ENCODE measurements at places on chromosomes 12 and 14.

GRCh38 chr12:16221776-16222175 is 55.7 kb downstream of the SLC15A5 start:
- DNase-seq = no peak

- DNase-seq = peak; percentile 64
These were observed 39.9 kb downstream of the DNAI7 start for GRCh38 chr12:25155022-25155576.

DNA sequence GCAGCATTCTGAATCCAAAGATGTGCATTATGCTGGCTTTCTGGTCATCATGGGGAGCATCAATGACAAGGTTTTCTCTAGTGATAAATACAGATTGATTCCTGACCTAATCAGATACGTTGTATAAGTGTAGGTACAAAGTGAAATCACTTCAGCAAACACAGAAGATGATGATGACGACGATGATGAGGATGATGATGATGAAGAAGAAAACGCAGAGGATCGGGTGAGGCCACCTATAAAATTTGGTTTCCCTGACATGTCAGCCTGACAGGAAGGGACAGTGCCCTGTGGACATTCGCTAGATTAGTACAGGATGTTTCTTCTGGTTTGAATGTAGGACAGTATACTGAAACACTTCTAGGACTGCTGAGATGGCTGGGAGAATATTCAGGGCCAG is 20.2 kb downstream of the RNF34 start:
- no peak for DNase-seq

- DNase-seq = no peak
These were observed 1.0 kb downstream of the ORMDL2 start for GRCh38 chr12:55818886-55819285.

GRCh38 chr14:50601394-50601793 is 41.4 kb downstream of the ATL1 start:
- no peak for DNase-seq

DNA sequence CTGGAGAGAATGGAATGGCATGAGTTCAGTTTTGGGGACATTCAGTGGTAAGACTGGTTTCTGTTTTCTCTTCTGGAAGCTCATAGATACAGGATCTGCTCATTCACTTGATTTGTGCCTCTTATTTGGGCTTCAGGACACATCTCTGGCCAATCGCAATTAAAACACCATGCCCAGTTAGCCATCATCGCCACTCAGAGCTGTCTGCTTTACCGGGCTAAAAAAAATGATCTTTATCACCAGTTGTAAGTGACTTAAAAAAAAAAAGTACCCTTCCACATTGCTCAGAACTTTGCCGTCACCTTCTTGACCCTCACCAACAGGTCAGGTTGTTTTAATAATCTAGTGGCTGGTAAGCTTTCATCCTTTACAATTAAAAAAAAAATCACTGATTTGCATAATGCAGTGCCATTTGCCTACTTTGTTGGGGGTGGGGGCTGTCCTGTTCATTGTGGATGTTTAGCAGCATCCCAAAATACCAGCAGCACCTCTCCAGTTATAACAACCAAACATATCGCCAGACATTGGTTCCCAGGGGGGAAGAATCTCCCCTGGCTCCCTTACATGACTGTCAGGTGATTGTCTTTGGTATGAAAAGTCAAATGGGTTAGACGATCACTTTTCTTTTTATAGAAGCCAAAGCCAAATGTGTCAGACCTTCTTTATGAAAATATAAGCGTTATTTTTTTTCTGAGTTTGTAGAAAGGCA is 150.1 kb downstream of the PRKCH start:
- no peak for DNase-seq

DNA sequence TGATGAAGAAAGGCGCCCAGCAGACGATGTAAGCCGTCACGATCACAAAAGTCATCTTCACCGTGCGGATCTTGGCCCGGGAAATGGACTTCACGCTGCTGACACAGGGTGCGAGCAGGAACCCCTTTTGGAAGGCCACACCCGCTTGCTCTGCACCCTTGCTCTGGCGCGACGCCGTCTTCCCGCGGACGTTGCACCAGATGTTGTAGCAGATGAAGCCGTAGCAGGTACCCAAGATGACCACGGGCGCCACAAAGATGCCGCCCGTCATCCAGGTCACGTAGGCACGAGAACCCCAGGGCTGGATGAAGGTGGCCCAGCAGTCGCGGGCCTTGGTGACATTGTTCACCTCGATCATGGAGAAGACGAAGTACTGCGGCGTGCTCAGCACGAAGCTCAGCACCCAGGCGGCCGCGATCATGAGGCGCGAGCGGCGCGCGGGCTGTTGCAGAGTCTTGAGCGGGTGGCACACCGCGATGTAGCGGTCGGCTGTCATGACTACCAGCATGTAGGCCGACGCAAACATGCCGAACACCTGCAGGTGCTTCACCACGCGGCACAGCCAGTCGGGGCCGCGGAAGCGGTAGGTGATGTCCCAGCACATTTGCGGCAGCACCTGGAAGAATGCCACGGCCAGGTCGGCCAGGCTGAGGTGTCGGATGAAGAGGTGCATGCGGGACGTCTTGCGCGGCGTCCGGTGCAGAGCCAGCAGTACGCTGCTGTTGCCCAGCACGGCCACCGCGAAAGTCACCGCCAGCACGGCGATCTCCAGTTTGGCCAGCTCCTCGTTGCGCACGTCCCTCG is 890 bp downstream of the AVPR1A start:
- no peak for DNase-seq

DNA sequence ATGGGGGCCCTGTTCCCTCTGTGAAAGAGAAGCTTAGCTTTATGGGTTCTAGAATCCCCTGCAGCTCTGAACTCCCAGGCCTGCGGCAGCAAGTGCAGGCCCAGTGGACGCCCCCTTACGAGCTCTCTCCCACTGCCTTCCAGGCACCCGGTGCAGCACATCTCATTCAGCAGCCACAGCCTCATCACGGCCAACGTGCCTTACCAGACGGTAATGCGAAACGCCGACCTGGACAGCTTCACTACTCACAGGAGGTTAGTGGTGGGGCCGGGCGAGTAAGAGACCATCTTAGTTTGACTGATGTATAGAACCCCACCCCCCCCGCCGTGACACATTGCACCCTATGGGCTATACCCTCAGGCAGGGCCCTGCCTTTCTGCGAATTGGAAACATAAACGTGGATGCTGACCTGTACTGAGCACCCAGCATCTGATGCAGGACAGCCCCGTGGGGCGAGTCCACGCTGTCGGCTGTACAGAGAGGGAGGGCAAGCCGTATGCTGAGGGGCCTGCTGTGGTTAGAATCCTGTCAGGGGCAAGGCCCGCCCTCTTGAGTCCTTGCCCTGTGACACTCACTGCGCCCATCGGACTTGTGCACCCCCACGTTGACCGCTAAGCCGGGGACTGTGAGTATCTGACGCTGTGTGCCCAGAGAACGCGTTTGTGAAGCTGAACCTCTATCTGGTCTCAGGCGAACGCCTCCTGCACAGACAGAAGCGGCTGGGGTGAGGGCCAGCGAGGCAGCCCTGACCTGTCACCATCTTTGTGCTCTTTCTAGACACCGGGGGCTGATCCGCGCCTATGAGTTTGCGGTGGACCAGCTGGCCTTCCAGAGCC is 71.7 kb downstream of the TESC start:
- no peak for DNase-seq

GRCh38 chr12:8648576-8649205 is 13.9 kb downstream of the MFAP5 start:
- DNase-seq = no peak

GRCh38 chr12:122072031-122072970 is 6.3 kb upstream of the MLXIP start:
- DNase-seq = peak; percentile 95

GRCh38 chr12:49017891-49018260 is 700 bp downstream of the PRKAG1 start:
- DNase-seq = no peak

- no peak for DNase-seq
These were observed 4.9 kb downstream of the SVOP start for GRCh38 chr12:109016016-109016415.

GRCh38 chr12:75207338-75208083 is 2.1 kb downstream of the KCNC2 start:
- no peak for DNase-seq

DNA sequence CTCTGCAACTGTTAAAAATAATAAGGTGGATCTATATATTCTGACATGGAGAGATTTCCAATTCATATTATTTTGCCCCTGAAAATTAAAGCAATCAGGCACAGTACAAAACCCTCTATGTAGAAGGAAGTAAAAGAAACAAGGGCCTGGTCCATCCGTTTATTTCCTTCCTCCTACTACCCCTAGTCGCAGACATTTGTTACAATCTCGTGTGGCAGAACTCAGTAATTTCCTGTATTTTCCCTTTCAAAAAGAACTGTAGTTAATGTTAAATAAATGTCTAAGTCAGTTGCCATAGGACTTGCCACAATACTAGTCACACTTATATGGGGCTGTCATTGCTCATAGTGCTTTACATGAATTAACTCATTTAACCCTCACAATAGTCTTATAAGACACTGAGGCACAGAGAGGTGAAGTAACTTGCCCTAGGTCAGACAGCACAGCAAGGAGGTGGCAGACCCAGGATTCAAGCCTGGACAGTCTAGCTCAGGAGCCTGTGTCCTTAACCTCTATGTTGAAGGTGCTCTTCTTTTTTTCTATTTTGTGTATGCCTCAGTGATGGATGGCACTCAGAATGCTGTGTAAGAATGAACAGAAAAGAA is 24.2 kb downstream of the NINJ2 start:
- DNase-seq = no peak

GRCh38 chr12:82774666-82775065 is 88.0 kb downstream of the TMTC2 start:
- DNase-seq = no peak

GRCh38 chr12:53726341-53726740 is 911 bp downstream of the CALCOCO1 start:
- DNase-seq = no peak

DNA sequence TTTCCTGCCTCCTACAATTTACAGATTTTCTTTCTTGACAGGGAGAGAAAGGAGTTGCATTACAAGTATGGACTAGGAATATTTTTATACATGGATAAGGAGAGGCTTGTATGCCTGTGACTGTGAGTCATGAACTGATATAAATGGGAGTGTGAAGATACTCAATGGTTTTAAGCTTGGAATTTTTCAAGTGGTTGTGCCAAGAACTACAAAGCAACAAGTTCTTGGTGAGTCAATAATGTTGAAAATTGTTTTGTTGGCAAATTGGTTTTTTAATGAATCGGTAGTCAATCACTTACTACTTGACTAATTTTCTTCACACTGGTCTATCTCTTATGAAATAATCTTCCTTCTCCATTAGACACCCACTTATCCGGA is 58.9 kb upstream of the HMGA2 start:
- DNase-seq = peak; percentile 64

DNA sequence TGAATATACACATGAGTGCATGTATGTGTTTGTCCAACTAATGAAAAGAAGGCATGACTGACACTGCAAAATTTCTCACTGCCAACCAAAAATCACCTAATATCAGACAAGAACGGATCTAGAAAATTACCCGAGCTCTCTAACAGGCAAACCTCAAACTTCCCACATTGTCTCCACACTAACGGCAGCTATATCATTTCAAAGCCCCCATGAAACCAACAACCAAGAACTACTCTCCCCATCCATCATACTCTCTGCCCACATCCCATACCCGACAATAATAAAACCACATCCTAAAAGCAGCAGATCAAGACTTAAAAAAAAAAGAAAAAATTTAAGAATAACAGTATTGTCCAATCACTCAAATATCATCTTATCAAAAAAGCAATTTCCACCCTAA is 227.1 kb downstream of the CEP128 start:
- no peak for DNase-seq

DNA sequence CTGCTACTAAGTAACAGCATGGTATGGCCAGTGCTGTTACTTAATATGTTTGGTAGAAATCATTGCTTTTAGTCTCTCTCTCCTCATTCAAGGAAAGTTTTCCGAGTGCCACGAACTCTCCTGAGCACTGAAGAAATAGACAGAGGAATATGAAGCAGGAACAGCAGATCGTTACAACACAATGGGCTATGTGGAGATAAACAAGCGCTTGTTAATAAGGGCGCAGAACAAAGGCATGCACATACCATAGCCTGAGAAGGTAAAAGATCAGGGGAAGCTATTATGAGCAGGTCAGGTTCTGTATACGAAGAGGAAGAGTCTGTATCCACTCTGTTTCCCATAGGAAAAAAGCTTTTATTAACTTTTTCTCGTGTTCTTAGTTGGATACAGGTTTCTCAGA is 156.2 kb upstream of the CPNE8 start:
- no peak for DNase-seq

DNA sequence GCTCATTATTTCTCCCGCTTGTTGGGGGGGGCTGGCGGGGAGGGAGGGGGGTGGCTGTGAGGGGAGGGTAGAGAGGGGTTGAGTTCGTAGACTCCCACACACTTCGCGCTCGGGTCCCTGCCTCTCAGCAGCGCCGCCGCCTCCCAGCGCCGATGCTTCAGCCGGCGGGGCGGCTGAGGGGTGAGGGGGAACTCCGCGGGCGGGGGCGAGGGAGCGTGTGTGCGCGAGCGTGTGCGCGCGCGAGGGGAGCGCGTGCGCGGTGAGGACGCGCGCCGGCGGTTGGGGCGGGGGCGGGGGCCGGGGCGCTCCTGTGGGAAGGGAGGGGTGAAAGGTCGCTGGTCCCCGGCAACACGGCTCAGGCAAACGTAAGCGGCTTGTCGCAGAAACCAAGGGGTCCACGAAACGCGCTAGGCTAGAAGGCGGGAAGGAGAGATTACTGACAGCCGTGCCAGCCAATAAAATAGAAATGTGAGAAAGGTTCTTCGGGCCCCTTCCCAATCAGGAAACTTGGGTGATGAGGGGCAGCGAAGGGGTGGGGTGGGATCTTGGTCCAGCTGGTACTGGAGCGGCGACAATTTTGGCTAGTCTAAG is 343 bp upstream of the NOVA1 start:
- DNase-seq = peak; percentile 90

DNA sequence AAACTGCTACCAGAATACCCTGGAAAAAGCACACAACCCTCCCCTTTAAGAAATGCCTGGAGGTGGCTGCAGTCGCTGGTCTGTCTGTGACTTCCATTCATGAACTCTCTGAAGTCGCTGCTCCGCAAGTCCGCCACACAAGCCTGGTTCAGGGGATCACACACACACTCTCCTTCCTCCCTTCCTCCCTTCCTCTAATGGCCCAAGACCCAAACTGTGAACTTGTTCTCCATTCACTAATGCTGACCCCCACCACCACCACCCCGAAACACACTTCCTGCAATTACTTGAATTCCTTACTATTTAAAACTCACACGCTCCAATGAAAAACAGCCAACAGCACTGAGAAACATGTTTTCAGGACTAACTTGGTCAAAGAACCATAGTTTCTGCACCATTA is 1.0 kb upstream of the LMO3 start:
- no peak for DNase-seq

GRCh38 chr14:90402016-90402415 is 5.2 kb downstream of the CALM1 start:
- DNase-seq = no peak

- DNase-seq = peak; percentile 61
These were observed 12.5 kb downstream of the ISM2 start for GRCh38 chr14:77485901-77486678.

DNA sequence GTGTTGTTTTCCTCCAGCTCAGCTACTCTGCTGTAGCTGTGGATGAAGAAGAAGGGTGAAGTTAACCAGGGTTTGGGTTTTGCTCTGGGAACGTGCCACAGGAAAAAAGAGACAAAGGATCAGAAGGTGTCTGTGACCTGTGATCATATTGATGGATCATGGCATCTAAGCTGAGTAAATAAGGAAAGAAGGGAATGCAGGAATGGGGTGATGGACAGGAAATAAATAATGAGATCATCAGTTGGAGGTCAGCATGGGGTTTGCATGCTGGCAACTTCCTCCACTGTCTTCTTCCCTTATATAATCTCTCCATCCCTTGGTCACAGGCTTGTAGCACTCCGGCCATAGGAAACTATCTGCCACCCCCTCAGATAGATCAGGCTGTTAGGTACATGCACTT is 430.3 kb upstream of the PDE3A start:
- no peak for DNase-seq

GRCh38 chr14:102573591-102574046 is 18.8 kb upstream of the RCOR1 start:
- no peak for DNase-seq
